ENCODE measurements at places on chromosomes 12 and 14.

DNA sequence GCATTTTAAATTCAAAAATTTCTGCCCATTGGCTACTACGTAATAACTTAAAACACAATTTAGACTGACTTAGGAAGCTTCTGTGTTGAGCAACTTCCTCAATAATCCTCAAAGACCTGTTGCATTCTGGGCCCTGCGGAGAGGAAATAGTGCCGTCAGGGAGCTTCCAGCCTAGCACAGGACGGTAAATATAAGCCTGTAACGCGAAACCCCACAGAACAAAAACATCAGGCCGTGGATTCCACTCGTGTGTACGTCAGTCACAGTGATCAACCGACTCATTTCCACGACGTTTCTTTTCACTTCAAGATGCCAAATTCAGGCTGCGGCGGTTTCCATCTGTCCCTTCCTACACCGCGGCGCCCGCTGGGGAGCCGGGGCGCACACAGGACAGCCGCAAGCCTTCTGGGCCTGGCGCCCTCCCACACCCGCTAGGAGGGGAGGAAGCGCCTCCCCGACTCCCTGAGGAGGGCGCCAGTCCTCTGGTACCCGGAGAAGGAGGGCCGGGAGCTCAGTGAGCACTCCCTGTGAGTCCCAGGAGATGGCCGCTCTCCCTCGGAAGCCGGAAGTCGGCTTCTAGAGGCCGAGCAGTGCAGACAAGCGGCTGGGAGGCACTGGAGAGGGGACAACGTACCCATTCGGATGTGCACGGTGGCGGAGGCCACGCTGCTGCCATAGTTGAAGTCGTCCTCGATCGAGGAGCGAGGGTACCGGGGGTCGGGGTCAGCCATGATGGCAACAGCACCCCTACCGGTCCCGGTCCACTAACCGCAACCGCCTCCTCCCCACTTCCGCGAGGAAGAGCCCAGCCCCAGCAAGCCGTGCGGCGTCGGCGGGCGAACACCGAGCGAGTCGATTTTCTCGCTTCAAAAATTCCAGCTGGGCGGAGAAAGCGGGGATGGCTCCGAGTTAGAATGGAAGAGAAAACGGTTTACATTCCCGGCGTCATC, at the start of gene TMBIM4:
TSS of gene TMBIM4 (minus strand) at position 776 of the 950 bp plus-strand sequence. CDS start at position 731, 45 bp downstream.
- DNase-seq: peak; percentile 91

GRCh38 chr12:50739611-50740010, 24.3 kb upstream of the ATF1 start:
- DNase-seq: no peak

DNA sequence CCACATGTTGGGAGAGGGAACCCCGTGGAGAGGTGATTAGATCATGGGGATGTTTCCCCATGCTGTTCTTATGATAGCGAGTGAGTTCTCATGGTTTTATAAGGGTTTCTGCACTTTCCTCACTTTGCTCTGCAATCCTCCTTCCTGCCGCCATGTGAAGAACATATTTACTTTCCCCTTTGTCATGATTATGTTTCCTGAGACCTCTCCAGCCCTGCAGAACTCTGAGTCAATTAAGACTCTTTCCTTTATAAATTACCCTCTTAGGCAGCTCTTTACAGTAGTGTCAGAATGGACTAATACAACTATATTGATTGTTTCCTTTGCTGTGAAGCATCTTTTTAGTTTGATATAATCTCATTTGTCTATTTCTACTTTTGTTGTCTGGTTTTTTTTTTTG, 13.1 kb upstream of the RASSF9 start:
- DNase-seq: no peak

DNA sequence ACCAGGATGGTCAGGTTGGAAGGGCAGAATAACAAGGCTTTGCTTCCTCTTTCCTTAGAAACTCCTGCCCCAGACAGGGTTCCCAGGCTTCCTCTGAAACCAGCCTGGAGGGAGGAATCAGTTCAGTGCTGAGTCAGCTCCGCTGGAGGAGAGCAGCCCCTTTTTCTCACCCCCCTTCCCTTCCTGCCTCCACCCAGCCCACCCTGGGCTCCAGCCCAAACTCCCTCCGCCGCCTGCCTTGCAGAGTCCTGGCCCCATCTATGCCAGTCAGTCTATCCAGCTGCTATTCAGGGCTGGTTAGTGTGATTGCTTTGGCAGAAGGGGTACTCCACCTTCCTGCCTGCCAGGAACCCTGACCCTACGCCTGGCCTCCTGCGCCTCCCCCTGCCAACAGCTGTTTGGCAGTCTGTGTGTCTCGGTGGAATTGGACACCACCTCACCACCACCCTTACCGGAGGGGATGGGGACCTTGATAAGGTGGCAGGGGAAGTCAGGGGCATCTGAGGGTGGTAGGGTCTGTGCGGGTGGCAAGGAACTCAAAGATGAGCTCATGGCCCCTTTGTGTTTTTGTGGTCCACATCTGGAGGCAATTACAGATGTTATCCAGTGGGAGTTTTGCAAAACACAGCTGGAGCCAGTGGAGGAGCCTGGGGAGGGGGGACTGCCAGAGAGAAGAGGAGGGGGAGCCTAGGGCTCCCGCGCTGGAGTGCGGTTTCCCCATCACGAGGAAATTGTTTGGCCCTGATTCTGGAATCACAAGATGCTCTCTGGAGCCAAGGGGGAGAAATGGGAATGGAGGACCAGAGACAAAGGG, 12.2 kb downstream of the MMP14 start:
- DNase-seq: no peak

GRCh38 chr14:95322651-95323050, 2.9 kb upstream of the CLMN start:
- DNase-seq: no peak

DNA sequence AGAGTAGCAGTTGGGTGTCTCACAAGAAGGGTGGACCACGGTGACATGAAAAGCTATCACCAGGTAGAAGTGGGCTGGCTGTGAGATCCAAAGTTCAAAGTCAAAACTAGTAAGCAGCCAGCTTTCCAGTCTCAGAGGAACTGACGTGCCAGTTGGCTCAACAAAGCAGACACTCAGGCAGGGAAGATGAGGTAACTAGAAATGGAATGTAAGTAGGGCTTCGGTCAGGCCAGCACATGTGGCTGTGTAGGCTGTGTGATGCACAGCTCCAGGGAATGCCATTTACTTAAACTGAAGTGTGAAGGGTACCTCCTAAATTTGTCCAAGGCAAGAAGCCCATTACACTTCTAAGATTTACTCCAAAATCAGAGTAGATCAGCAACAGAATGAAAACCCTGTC, 43.6 kb downstream of the PTPRR start:
- DNase-seq: no peak

GRCh38 chr12:84658877-84659276, 253.7 kb downstream of the SLC6A15 start:
- DNase-seq: no peak

- peak; percentile 60 for DNase-seq
Observed at GRCh38 chr12:89863968-89864367, 155.3 kb upstream of the ATP2B1 start.

GRCh38 chr12:92290350-92290695, 144.7 kb upstream of the BTG1 start:
- DNase-seq: no peak
